ENCODE measurements at places on chromosomes 6 and 20.
A peak's percentile ranks its signal among the peaks of the same experiment; 100 is the strongest.

- H3K4me1 ChIP-seq, result no peaks in the 10 kb centered on the region
- peak overlapping the region; percentile 78 for H3K27ac ChIP-seq
Observed at GRCh38 chr6:34051331-34051919, 94.5 kb downstream of the GRM4 start.

- H3K36me3 ChIP-seq, result peaks cover 18% of the 10 kb centered on the region
- no peak overlapping the region for H3K27ac ChIP-seq
- no peaks in the 10 kb centered on the region for H3K27me3 ChIP-seq
- no peaks in the 10 kb centered on the region for H3K4me1 ChIP-seq
Observed at GRCh38 chr20:18314786-18315406, 26.6 kb downstream of the ZNF133 start.

DNA sequence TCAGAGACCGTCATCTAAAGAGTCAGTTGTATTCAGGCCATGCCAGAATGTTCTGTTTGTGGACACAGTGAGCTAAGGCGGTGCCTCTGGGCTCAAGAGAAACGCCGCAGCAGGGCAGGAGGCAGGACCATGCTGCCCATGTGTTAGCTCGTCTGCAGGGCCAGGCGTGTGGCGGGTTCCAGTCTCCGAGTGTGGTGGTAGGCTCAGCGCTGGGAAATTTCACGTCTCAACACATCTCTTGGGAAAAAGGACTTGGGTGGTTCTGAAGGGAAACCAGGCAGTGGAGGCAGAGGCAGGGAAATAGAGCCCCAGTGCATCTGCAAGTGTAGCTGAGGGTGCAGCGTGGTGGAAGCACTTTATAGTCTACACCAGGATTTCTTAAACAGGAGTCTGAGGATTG lies 56.9 kb upstream of the TAGAP start:
- no peak overlapping the region for H3K4me3 ChIP-seq
- H3K27me3 ChIP-seq, result peaks cover 3% of the 10 kb centered on the region
- H3K27ac ChIP-seq, result no peak overlapping the region
- H3K36me3 ChIP-seq, result no peaks in the 10 kb centered on the region
- H3K4me1 ChIP-seq, result peaks cover 5% of the 10 kb centered on the region

GRCh38 chr6:64902596-64902995 lies 804.4 kb downstream of the EYS start:
- DNase-seq, result no peak
- no peaks in the 10 kb centered on the region for H3K27me3 ChIP-seq
- H3K4me1 ChIP-seq, result no peaks in the 10 kb centered on the region
- no peak overlapping the region for H3K27ac ChIP-seq
- no peaks in the 10 kb centered on the region for H3K36me3 ChIP-seq
- no peak overlapping the region for H3K4me3 ChIP-seq

GRCh38 chr20:45919542-45920399 lies 7.8 kb upstream of the PLTP start:
- no peaks in the 10 kb centered on the region for H3K4me1 ChIP-seq
- no peak for DNase-seq
- no peaks in the 10 kb centered on the region for H3K36me3 ChIP-seq
- H3K4me3 ChIP-seq, result no peak overlapping the region
- peaks cover 15% of the 10 kb centered on the region for H3K27me3 ChIP-seq

DNA sequence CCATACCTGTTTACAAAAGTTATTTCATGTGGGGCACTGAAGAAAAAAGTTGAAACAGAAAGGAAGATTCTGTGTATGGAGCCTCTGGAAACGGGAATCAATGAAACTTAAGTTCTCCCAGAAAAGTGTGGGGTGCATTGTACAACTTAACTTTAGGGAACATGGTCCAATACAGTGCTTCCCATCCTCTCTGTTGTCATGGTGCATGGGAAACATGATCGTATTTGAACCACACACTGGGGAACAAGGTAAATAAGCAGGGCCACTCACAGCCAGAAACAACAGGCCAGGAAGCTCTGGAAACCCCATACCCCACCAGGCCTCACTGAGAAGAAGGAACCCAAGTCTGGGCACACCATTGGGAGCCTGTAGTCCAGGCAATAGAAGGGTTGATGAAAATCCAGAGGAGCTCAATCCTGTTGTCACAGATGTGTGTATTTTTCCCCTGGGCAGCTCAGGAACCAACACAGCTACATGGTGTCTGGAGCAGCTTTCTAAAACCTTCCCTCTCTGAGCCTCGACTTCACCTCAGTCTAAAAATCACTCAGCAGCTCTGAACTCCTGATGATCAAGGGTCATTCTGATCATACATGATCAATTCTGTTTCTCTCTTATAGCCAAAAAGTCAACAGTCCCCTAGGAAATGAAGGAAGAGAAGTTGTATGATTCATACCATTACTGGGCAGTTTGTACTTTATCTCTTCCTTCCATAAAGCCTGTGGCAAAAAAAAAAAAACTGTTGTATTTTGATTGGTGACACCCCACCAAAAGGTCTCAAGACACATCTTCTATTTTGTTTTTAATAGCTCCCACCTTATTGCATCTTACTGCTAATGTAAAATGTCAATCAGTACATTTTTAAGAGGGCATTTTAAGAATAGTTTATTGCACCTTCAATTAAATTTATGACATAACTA lies 198.5 kb upstream of the TAB2 start:
- no peak for DNase-seq
- no peaks in the 10 kb centered on the region for H3K36me3 ChIP-seq
- H3K27ac ChIP-seq, result no peak overlapping the region
- no peak overlapping the region for H3K4me3 ChIP-seq

GRCh38 chr6:163415620-163416556 lies 1.4 kb downstream of the QKI start:
- H3K27me3 ChIP-seq, result no peaks in the 10 kb centered on the region
- peaks cover 8% of the 10 kb centered on the region for H3K36me3 ChIP-seq
- peaks cover 56% of the 10 kb centered on the region for H3K4me1 ChIP-seq
- no peak for DNase-seq

DNA sequence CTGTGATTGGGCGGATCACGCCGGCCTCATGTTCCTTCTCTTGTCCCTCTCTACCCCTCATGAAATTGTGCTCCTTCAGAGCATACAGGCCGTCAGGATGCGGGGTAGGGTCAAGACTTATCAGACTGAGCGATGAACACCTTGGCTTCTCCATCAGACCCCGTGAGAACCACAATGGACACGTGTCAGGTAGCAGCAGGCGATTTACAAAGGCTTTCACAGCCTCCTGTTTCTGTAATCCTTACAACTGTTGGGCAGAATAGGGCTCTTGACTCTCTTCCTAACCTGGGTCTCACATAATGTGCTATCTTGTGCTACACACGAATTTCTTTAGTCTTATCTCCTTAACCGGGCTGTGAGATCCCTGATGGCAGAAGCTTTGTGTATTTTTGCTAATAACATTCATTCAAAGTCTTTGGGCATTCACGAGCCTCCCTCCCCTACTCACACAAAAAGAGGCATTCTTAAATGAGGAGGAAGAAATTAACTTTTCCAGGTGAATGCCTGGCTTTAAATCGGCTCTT lies 122.9 kb upstream of the SLC22A23 start:
- no peak for DNase-seq
- no peaks in the 10 kb centered on the region for H3K27me3 ChIP-seq
- H3K4me1 ChIP-seq, result peaks cover 11% of the 10 kb centered on the region
- no peaks in the 10 kb centered on the region for H3K36me3 ChIP-seq

DNA sequence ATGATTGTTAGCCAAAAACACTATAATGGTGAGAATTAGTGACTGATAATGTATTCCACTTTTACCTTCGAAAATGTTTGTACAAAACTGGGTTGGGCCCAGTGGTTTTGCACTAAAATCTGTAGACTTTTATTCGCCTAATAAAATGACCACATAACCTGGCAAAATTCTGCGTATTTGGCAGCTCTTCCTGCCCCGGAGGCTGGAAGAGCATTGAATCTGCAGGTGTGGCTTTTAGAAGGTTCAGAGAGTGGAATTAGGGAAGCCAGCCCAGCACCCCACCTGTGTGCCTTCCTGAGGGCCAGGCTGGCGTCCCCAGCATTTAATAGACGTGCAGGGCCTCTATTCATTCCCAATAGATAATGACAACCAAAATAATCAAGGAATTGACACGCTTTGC lies 256.7 kb downstream of the UST start:
- peaks cover 27% of the 10 kb centered on the region for H3K36me3 ChIP-seq
- H3K4me3 ChIP-seq, result no peak overlapping the region
- H3K27me3 ChIP-seq, result no peaks in the 10 kb centered on the region
- no peak for DNase-seq
- H3K27ac ChIP-seq, result no peak overlapping the region
